Calu3 (cell line): ENCODE measurements at places on chromosomes 13 and 19.

- no peak for DNase-seq
These were observed 50.8 kb downstream of the ZAR1L start for GRCh38 chr13:32264407-32264806.

- DNase-seq: no peak
These were observed at the start of gene SPRED3 for GRCh38 chr19:38388349-38389100. Gene SPRED3, plus strand, starts transcription at chr19:38388697. Its CDS starts 1,606 bp downstream, at chr19:38390303.

- DNase-seq: peak; percentile 74
These were observed 333.9 kb downstream of the UQCRFS1 start for GRCh38 chr19:28878862-28879566.

DNA sequence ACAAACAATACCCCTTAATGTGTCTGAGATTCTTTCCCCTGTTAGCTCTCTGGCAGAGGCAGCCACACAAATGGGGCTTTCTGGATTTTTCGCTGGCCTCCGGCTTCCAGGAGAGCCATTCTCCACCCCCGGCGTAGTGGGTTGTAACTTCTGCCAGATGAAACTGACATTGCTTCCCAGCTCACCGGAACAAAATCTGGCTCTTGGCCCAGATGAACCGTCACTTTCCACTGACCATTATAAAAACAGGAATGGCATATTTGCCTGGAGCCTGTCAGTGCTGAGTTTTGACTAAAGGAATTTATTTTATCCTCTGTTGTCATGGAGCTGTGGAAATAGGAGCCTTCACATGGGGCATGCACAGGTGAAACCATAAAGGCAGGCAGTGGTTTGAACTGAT lies 120.6 kb upstream of the GPR12 start:
- no peak for DNase-seq

DNA sequence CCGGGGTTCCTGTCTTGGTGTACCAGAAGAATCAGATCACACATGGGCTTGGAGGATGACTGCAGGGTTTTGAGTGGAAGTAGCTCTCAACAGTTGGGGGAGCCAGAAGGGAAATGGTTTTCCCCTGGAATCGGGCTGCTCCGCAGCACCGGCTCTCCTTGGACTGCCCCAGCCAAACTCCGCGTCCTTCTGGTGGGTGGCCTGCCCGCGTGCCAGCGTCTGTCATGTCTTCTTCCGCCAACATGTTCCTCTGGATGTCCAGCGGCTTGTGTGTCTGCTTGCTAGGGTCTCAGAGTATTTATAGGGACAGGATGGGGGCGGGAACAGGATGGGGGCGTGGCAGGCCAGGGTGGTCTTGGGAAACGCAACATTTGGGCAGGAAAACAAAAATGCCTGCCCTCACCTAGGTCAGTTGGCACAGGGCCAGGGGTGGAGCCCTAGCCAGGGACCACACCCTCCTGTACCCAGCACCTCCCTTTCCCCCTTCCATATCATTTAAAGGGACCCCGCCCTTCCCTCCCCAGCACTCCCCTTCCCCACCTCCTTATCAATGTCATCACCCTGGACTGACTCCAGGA lies 1.3 kb upstream of the ZNF30 start:
- no peak for DNase-seq

GRCh38 chr19:30784850-30785457 lies 412.8 kb downstream of the ZNF536 start:
- peak; percentile 6 for DNase-seq
